AG20443 (cell line): ENCODE measurements at places on chromosomes 2 and 18.

- DNase-seq: no peak
Measured at GRCh38 chr2:213288913-213289700, 4.8 kb downstream of the SPAG16 start.

GRCh38 chr2:21277068-21278056 is 153.6 kb downstream of the TDRD15 start:
- DNase-seq: no peak

GRCh38 chr2:128685841-128686496 is 367.3 kb upstream of the HS6ST1 start:
- peak; percentile 6 for DNase-seq

DNA sequence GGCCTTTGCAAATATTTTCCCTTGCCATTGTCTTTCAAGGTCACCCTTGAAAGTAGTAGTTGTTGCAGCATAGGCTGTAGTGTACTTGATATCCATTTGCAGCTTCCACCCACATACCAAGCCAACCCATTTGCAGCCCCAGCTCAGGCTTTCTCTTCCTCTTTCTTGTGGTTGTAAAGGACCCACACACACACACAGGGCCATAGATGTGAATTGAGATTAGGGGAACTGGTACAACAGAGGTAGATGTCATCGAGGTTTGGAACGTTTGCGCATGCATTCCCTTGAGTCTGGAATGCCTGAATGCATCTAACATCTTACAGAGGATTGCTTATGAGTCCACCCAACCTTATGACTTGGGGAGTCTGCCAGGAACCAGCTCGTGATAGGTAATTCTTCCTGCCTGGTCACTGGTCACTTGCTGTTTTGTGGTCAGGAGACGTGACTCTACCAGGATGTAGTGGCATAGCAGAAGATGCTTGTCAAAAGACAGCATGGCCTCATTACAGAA is 91.9 kb downstream of the MRPS9 start:
- DNase-seq: no peak

- DNase-seq: peak; percentile 71
Measured at GRCh38 chr2:206971805-206972204, 32.5 kb downstream of the CPO start.

DNA sequence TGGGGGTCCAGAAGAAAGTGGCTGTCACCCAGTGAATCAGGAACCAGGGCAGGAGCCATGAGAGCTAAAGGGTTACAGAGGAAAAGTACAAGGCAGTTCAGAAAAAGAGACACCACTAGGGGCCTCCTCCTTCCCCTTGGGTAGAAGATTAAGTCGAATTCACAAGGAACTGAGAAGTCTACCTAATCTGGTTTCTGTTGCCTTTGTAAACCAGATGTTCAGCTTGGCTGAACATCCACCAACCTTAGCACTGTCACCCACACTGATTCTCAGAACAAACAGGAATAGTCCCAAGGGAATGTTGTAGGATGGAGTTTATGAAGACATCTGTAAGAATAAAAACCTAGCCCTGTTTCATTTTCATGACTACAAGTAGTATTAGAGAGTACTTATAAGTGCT is 90.4 kb upstream of the NOSTRIN start:
- no peak for DNase-seq

DNA sequence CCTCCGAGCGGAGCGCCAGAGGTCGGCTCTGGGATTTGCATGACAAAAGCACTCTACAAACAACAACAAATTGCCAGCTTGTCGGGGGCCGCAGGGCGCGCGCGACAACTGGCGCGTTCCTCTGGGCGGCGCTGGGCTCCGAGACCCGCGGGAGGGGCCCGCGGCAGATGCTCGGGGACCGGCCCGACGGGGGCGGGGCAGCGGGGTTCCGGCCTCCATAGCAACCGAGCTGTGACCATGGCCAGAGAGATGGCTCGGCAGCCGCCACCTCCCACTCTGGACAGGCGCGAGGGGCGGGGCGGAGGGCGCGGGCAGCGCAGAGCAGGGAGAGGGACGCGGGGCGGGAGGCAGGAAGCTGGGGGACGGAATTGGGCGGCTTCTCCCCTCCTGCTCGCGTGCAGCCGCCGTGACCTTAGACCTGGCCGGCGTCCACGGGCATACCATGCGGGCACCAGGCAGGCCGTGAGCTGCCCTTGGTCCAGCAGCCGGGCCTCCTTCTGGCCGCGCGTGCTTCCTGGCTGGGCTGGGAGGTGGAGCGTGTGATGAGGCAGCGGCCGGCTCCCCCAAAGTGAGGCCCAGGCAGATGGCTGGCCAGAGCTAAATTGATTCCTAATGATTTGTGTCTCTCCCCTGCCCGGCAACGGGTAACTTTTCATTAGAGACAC is 171.5 kb downstream of the CELF4 start:
- DNase-seq: peak; percentile 97

GRCh38 chr2:143823876-143824275 is 694.7 kb downstream of the ARHGAP15 start:
- no peak for DNase-seq

- no peak for DNase-seq
Measured at GRCh38 chr2:8402222-8402621, 279.6 kb upstream of the ID2 start.

DNA sequence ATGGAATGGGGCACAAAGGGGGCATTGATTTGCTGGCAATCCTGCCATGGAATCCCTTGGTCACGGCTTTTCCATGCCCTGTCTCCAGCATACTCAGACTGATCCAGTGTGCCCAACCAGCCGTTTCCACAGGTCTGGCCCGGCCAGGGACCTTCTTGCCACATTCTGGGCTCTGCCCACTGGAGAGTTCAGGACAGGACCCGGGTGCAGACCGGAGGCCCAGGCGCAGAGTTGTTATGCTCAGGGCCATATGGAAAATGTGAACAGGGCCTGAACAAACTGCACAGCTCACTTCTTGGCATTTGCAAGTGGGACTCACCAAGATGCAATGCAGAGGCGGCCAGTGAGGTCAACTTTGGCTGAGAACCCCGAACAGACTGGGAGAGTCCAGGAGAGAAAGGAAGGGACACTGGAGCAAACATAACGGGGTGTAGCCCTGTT is 15.6 kb upstream of the ASAP2 start:
- DNase-seq: peak; percentile 94

DNA sequence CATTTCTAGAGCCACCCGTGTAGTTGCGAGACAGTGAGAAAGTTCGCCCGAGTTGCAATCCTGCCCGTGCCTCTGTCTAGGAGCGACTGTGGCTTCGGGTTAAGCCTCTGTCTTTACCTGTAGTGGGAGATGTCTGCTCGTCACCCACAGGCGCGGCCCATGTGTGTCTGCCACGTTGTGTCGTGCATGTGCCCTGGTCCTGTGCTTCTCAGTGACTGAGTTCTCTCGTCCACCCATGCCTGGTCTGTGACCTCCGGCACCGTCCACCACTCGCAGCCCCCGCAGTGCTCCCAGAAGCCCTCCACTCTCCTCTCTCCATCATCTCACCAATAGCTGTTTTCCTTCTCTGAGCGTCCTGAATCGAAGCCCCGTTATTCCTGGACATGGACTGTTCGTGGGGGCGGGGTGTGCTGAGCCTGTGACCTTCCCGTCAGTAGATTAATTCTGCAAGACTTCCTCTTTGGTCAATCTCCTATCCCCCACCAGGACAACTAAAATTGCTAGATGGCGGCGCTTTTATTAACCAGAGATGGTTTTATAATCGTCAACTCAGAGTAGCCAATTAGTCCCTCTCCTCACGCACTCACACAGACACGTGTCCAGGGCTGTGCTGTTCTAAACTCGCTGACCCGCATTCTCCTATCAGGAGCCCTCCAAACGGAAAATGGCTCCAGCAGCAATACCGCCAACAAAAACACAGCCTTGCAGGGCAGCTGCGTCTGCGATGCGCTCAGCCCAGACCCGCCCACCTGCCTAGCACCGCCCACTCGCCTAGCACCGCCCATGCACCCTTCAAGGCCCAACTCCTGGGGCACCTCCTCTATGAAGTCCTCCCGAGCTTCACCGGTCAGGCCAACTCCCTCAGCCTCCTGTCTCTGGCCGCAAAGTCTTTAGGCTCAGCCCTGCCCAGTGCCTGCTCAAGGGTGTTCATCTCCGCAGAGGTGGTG is 119.4 kb downstream of the TWIST2 start:
- no peak for DNase-seq

DNA sequence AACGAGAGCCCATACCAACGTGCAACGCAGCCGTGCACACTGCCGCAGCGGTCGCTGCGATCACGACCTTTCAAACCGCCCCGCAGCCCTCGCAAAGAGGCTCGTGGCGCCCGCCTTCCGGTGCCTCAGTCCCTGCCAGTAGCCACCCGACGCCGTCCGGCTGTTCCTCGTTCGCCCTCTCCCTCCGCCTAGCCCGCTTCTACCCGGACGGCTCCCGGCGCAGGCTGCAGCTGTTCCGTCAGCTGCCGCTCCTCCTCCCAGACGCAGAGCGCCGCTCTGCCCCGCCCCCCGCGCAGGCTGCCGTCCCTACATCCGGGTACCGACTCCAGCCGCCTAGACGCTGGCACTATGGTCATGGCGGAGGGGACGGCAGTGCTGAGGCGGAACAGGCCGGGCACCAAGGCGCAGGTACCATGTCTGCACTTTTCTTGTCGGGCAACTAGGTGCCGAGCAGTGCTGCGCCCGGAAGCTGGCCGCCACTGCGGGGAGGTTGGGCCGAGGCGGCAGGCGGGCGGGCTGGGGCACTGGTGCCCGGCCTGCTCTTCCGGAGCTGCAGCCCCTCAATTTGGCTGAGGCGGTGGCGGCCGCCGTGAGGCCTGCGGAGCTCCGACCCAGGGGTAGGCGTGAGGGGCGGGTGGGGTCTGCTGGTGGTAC is at the start of gene MOB4:
Gene MOB4 (plus strand): TSS at position 328 of the 654 bp plus-strand sequence. CDS start 21 bp downstream, at position 349.
- peak; percentile 98 for DNase-seq
